IPS DF 19.7 (cell line): ENCODE measurements at places on chromosomes 12 and 14.
A peak's percentile ranks its signal among the peaks of the same experiment; 100 is the strongest.

GRCh38 chr12:106108185-106108835 lies 30.4 kb downstream of the NUAK1 start:
- DNase-seq = peak; percentile 80

- DNase-seq = no peak
These were observed 97.6 kb downstream of the GARIN6 start for GRCh38 chr12:99745121-99745520.

- DNase-seq = no peak
These were observed 44.7 kb upstream of the ATP23 start for GRCh38 chr12:57896434-57897201.

GRCh38 chr12:99804715-99805114 lies 157.2 kb downstream of the GARIN6 start:
- DNase-seq = no peak

DNA sequence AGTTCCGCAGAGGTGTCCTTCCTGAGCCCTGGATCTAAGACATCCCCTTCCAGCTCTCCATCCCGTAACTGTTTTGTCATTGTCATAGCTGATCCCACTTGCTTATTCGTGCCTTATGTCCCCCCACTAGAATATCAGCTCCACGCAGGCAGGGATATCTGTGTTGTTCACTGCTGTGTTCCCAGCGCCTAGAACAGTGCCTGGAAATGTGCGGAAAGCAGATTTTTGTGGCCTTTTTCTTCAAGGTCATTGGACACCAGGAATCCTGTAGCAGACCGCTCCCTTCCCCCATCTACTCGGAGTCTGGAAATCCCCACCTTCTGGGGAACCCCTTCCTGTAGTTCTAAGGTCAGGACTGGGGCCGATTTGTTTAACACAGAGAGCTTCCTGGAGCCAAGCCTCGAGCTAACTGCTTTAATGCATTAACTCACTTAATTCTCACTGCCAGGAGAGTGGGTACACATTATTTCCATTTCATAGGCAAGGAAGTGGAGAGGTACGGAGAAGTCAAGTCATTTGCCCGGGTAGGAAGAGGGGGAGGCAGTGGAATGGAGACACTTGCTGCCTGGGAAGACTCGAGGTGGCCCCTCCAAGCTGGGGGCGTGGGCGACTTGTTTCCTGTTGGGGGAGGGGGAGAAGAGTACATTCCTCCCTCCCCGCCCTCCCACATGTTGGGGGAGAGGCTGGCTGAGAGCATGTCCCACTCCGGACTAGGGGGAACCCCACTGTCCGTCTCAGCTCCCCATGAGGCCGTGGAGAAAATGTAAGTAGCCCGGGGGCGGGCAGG lies 1.2 kb upstream of the SH2B3 start:
- DNase-seq = no peak

- DNase-seq = no peak
These were observed 407.4 kb downstream of the PAWR start for GRCh38 chr12:79283364-79283763.

GRCh38 chr12:115235880-115236279 lies 551.9 kb upstream of the TBX3 start:
- DNase-seq = no peak

DNA sequence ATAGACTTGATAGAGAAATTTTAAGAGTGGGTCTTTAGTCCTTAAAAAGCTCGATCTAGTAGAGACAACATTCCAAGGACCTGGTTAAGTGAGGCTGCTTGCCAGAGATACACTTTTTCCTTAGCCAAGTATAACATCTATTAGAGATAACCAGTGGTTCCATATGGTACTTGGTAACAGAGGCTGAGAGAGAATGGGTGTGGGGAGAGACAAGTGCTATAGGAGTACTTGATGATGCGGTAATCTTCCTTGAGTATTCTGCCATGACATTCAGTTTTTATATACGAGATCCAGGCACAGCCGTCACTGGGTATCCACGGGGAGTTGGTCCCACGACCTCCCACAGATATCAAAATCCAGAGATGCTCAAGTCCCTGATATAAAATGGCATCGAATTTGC lies 77.4 kb upstream of the REP15 start:
- no peak for DNase-seq

- DNase-seq = no peak
These were observed 30.6 kb upstream of the RFX4 start for GRCh38 chr12:106552228-106552627.

- DNase-seq = no peak
These were observed 787 bp downstream of the KCNH3 start for GRCh38 chr12:49539406-49540228.

DNA sequence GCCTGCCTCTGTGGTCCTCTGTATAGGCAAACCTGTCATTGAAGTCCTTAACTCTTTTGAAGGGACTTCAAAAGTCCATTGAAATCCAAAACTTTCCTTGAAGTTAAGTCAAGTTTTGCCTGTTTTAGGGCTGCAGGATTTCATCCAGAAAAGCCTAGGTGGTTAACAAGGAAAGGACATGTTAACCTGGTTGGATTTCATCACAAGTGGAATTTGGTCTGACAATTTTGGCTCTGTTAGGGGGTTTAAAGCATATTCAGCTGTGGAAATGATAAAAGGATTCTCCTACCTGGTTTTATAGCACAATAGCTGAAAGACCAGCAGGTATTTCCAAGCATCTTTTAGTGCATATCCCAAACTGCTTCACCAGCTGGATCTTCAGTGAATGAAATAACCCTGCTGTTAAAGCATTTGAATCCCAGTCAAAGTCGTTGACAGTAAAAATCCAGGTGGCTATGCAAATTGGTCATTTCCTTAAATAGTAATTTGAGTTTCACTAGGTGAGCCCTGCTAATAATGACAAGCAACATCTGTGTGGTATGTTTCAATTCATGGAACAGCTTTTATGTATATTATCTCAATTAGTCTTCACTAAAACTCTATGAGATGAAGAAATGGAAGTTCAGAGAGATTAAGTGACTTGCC lies 400.5 kb downstream of the ETNK1 start:
- DNase-seq = no peak

DNA sequence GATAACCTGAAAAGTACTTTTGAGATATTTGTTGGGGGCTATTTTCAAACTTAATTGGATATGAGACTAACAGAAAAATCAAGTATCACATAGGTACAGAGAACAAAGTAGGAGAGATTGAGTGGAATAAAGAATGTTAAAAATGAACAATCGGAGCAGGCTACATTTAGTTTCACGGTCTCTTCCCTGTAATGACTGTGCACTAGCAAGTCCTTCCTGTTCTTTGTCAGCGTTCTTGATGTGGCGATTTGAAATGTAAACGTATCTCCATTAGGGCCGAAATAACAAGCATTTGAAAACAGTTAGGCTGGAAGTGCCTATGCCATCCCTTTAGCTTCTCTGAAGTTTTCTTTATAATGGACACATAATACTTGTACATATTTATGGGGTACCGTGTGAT lies 31.0 kb downstream of the SLC25A29 start:
- DNase-seq = no peak

DNA sequence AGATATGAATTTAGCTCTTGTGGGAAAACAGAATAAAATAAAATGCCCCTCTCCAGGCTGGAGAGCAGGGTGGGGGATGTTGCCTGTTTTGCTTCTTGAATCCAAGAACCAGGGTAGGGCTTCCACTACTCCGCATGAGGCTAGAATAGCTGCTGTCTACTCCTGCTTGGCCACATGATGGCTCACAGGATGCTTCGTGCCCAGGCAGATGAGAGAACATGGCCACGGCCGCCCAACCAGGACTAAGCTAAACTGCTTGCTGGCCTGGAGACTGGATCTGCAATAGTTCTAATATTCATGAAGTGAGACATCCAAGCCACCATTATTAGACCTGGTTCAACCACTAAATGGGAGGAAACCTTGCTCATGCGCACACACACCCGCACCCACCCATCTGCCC lies 122.2 kb upstream of the METAP2 start:
- no peak for DNase-seq

GRCh38 chr12:27870939-27871338 lies 90.9 kb upstream of the MANSC4 start:
- DNase-seq = no peak

DNA sequence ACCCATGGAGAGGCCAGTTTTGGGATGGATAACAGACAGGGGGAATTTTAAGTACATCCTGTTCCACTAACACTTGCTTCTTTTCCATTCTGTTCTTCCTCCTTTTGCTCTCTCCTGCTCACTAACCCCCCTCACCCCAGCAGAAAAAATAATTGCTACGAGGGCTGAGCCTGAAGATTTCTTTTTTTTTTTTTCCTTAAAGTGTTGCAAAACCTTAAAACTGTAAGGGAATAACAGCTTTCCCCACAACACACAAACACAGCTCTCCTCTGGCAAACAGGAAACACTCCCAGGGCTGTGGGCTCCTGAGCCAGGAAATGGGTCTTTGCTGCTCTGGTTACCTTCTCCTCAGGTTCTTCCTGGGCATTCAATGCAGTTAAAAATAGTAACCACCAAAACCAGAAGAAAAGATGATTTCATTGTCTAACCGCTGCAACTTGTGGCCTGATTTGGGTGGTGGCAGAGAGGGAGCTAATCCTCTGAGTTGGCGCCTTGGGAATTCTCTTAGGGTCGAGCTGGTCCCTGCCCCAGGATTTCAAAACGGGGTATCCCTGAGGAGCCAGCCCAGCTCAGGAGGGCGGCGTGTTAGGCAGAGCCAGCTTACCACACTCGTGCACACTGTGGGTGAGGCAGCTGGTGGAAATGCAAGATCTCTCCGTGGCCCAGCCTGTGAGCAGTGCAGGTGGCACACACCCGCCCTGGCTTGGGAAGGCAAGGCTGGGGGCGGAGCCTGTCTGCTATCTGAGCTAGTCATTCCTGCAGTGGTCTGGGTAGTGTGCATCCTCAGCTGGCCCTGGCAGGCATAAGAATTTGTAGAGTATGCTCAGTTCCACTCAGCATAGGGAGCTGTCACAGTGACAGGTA lies 17.1 kb upstream of the EMP1 start:
- no peak for DNase-seq

- no peak for DNase-seq
These were observed 199.7 kb upstream of the HMGA2 start for GRCh38 chr12:65624554-65625086.
